NCI-H1105 treated with DMSO at 0.1 percent for 48 hours (cell line): ENCODE measurements at places on chromosomes 5 and 9.

DNA sequence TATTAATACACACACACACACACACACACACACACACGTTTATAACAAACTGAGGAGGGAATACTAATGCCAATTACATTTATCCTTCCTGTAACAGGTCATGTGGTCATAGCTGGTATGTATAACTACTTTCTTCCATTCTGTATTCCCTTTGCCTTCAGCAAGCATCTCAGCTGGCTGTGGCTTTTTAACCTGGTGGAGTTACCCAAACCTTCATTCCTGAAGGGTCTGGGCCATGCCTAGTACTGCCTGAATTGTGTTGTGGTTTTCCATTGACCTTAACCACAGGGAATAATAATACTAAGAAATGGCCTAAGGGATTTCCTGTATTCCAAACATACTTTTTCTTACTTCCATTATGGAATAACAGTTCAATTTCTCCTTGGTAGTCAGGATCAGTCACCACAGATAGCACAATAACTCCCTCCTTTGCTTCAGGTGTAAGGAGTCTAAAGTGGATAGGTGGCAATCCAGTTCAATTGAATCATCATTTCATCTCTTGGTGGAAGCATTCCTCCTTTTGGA lies 222.2 kb upstream of the MEF2C start:
- DNase-seq = no peak

GRCh38 chr9:35814106-35814840 lies 569 bp downstream of the HINT2 start:
- peak; percentile 28 for DNase-seq

- no peak for DNase-seq
Measured at GRCh38 chr5:130206686-130207085, 302.4 kb downstream of the CHSY3 start.

GRCh38 chr9:110114859-110115201 lies 93.1 kb downstream of the C9orf152 start:
- DNase-seq = no peak

DNA sequence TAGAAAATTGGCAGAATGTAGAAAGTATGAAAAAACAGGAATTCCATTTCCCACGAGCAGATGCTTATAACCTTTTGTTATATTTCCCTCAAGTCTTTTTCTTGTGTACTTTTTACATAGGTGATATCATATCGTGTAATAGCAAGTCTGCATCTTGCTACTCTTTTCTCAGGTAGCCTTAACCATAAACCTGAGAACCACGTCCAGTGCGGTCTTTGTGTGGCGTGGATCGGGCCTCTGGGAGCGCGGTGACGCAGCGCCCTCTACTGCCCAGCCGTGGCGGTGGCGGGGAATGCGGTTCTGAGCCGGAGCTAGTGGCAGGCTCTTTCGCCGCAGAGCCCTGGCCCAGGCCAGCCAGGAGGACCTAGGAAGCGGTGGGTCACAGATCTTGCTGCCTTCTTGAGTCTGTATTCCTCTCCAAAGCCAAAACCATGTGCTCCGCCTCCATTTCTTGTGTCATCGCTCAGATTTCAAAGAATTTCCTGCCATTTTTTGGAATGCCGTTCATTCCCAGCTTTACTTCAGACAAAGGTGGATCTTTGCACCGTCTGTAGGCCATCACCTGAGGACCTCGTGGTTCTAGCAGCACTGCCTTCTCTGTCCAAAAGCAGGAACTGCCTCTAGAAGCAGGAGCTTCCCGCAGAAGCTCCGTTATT lies 71.9 kb downstream of the MVB12B start:
- DNase-seq = peak; percentile 26
